ENCODE measurements at places on chromosomes 7 and 10. TPM values are rescaled to one million over a fixed set of nuclear protein-coding genes. Genes with fewer than 3 reads are reported as not detected.

GRCh38 chr7:5477723-5478531 lies 54.3 kb upstream of the TNRC18 start:
- no peak overlapping the region for H3K27ac ChIP-seq
- H3K27me3 ChIP-seq = no peaks in the 10 kb centered on the region
- peak; percentile 91 for DNase-seq
- H3K4me1 ChIP-seq = no peaks in the 10 kb centered on the region
- H3K36me3 ChIP-seq = no peaks in the 10 kb centered on the region

ABHD11 gene
- total RNA-seq = 6.5 TPM

- H3K4me1 ChIP-seq = no peaks in the 10 kb centered on the region
- no peaks in the 10 kb centered on the region for H3K36me3 ChIP-seq
- no peak overlapping the region for H3K4me3 ChIP-seq
Measured at GRCh38 chr7:87797395-87797794, 78.8 kb downstream of the SLC25A40 start.

DNA sequence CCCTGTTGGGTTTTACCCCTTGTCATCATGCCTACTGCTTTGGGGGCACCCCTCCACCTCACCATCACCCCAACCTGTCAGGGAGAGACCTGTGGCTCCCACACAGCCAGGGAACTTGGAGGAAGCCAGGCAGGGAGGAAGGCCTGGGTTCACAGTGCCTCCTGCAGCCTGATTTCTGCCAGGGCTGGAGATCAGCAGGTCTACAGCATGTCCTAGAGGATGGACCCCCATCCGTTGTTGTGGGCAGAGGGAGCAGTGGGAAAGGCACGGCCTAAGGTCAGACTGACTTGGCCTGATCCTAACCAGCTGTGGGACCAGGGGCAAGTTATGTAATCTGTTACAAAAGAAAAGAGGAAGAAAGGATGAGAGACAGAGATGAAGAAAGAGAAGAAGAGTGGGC lies 28.2 kb downstream of the ZCCHC24 start:
- H3K27me3 ChIP-seq = no peaks in the 10 kb centered on the region
- H3K36me3 ChIP-seq = peaks cover 47% of the 10 kb centered on the region
- H3K4me3 ChIP-seq = no peak overlapping the region
- peak; percentile 18 for DNase-seq
- no peak overlapping the region for H3K27ac ChIP-seq
- peaks cover 15% of the 10 kb centered on the region for H3K4me1 ChIP-seq

COL13A1 gene
- 1.8 TPM for total RNA-seq

DNA sequence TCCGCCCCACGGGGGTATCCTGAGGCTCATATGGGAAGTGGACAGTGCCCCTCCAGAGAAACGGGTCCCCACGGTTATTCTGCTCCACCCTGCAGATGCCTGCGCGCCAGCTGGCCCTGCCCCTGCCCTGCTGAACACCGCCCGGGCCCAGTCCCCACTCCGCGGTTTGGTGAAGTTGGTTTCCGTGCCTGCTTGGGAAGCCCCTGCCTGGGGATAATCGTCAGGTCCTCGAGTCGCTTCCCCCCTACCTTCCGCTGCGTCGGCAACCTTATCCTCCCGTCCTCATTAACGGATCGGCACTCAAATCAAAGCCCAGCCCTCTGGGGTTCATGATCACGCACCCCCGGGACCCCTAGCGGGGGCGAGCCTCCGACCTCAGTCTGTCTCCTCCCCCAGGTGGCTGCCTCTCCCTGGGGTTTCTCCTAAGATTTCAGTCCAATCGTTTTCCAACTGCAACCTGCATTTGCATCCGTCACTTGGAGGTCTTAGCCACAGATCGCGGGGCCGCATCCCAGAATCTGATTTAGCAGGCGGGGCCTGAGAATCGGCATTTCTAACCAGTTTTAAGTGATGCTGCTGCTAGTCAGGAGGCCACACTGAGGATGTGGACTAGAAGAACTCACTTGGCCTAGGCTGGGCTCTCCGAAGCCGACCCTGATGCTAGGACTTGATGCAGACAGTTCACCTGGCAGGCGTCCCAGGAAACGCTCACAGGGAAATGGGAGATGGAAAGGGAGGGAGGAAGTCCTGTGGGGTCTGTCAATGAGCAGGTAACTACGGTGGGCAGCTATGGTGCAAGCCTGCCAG lies 27.6 kb downstream of the WDR86 start:
- no peaks in the 10 kb centered on the region for H3K4me1 ChIP-seq
- no peak overlapping the region for H3K4me3 ChIP-seq
- no peak overlapping the region for H3K27ac ChIP-seq
- DNase-seq = peak; percentile 70
- peaks cover 13% of the 10 kb centered on the region for H3K27me3 ChIP-seq

DNA sequence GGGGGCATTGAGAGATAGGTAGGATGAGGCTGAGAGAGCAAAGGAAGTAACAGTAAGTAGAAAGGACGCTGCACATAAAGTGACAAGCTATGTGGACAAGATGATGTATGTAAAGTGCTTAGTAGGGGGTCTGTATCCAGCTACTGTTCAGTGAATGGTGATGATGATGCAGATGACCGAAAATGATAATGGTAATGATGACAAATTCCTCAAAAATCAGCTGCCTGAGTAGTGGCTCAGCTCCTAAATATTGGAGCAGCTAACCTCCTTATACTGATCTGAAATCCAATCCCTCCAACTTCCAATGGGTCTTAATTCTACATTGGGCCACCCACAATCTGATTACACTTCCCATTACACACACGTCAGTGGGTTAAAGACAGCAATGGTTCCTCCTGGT lies 27.1 kb upstream of the KCNMA1 start:
- no peak overlapping the region for H3K4me3 ChIP-seq
- H3K4me1 ChIP-seq = peaks cover 6% of the 10 kb centered on the region
- DNase-seq = no peak
- H3K36me3 ChIP-seq = no peaks in the 10 kb centered on the region
- no peak overlapping the region for H3K27ac ChIP-seq

IFIT2 gene
- 9.0 TPM for total RNA-seq

Measured in osteoblast (primary cell).